Activated CD8-positive, alpha-beta memory T cell treated with anti-CD3 and anti-CD28 coated beads for 36 hours (primary cell): ENCODE measurements at places on chromosomes 7 and 10. TPM values are rescaled to one million over a fixed set of nuclear protein-coding genes. Genes with fewer than 3 reads are reported as not detected.

The EBF3 gene
- not detected for total RNA-seq

The C7orf57 gene
- total RNA-seq: 2.1 TPM

The ZP3 gene
- total RNA-seq: 1.5 TPM

The ABLIM1 gene
- 47.7 TPM for total RNA-seq

The OR2A1 gene
- total RNA-seq: not detected

The PLEKHS1 gene
- not detected for total RNA-seq

The LEP gene
- total RNA-seq: not detected

The ZNF727 gene
- total RNA-seq: 0.10 TPM

The PCLO gene
- total RNA-seq: not detected

The LRRC17 gene
- total RNA-seq: not detected

The CPA2 gene
- not detected for total RNA-seq

The SCIN gene
- 0.27 TPM for total RNA-seq

The MOGAT3 gene
- total RNA-seq: not detected

The CRYGN gene
- total RNA-seq: not detected

The SFRP4 gene
- not detected for total RNA-seq

The ZNF394 gene
- 27.2 TPM for total RNA-seq

The SEMA3D gene
- not detected for total RNA-seq

The CNTNAP2 gene
- total RNA-seq: not detected

The RAPGEF5 gene
- total RNA-seq: 0.80 TPM

The PRKAR2B gene
- 0.97 TPM for total RNA-seq

The PPP1R17 gene
- total RNA-seq: not detected

The NRG3 gene
- not detected for total RNA-seq

The NKX2-3 gene
- total RNA-seq: not detected

The ADAM8 gene
- total RNA-seq: 68.5 TPM

The ZNF487 gene
- total RNA-seq: 2.5 TPM

The TMEM236 gene
- total RNA-seq: 0.04 TPM

The SFTPA1 gene
- total RNA-seq: not detected

The ZPBP gene
- not detected for total RNA-seq

The MRLN gene
- total RNA-seq: not detected

The AUTS2 gene
- total RNA-seq: 3.5 TPM

The SKIDA1 gene
- 0.25 TPM for total RNA-seq

The C10orf143 gene
- 5.0 TPM for total RNA-seq

The SEMA3A gene
- 0.17 TPM for total RNA-seq

The AKR1C3 gene
- not detected for total RNA-seq

The ADAMTS14 gene
- 0.04 TPM for total RNA-seq

The HPSE2 gene
- not detected for total RNA-seq
